ENCODE measurements at places on chromosomes 1 and 21.
A peak's percentile ranks its signal among the peaks of the same experiment; 100 is the strongest.

DNA sequence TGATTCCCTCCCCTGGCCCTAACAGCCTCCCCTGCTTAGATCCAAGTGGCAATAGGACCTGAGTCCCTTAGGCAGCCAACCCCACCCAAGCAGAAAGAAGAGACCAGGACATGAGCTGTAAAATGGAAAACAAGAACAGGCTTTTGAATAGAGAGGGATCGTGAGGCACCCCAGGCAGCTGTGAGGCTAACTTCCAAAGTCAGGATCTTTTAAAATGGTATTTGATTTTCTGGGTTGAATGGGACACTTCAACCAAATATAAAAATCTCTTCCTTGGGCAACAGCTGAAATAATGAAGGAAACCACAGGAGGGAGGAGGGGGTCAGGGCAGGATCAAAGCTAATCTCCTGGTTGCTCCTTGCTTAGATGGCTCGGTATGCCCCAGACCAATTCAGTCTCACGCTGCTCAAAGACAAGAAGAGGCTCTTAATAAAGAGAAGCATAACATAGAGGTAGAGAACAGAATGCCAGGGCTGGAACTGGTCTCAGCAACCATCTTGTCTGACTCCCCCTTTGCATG, 28.6 kb upstream of the AVPR1B start:
- no peak for DNase-seq

- no peak for DNase-seq
These were observed 2.8 kb downstream of the CD48 start for GRCh38 chr1:160708801-160709200.

- no peak for DNase-seq
These were observed 1.6 kb downstream of the LCE2A start for GRCh38 chr1:152699746-152700145.

DNA sequence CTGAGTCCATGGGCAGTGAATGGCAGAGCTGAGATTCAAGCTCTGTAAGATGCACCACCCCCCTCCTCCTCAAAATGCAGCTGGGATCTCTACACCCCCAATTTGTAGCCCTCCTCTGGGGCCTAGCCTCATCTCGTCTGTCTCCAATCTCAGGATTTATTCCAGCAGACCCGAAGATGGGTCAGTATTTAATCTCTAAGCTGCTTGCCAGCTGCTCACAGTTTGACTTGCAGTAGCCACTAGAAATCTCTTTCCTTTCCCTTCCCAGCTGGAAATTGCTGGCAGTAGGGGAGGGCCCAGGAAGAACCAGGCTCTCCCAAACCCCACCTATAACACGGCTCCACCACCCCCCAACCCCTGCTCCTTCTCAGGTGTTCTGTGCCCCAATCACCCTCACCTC, 1.5 kb downstream of the LACTBL1 start:
- no peak for DNase-seq

DNA sequence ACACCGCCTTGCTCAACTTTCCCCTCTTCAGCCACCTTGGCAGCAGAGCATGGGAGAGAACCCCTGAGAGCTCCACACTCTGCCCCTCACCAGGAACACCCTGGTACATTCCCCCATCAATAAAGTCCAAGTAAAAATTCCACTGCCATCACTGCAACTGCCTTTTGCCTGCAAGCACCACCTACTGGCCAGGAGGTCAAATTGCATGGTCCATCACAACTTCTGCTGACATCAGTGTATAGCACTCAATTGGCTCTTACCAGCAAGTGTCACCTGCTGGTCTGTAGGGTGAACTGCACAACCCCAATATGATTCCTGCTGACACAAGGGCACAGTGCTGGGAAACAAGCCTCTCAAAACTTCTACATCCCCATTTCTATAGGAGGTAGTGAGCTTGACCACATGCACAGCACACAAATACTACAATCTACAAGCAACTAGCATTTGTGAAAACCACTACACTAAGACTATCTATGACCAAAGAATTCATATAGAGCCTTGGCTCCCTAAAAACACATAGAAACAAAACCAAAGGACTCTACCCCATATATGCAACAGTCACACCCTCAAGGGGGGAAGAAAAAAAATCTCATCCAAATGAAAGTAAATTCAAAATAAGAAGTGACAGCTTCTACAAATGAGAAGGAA, 69.2 kb downstream of the FASLG start:
- no peak for DNase-seq

- no peak for DNase-seq
These were observed 14.9 kb downstream of the SLC1A7 start for GRCh38 chr1:53127546-53127945.

DNA sequence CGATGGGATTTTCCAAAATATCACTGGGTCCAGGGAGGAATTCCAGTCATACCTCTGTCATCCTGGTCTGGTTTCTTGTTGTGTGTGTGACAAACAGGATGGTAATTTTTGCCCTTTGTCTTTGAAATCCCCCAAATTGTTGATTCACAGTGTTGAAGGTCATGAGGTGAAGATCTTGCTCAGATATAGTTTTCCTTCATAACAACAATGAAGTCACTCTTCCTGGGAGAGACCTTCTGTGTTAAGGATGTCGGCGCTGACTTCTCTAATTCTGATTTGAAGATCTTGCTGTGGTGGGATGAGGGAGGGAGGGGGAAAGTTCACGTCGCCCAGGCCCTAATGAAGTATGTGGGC, 32.2 kb upstream of the MPZL1 start:
- DNase-seq: no peak

- DNase-seq: no peak
These were observed 10.0 kb downstream of the TP53BP2 start for GRCh38 chr1:223835754-223836153.

DNA sequence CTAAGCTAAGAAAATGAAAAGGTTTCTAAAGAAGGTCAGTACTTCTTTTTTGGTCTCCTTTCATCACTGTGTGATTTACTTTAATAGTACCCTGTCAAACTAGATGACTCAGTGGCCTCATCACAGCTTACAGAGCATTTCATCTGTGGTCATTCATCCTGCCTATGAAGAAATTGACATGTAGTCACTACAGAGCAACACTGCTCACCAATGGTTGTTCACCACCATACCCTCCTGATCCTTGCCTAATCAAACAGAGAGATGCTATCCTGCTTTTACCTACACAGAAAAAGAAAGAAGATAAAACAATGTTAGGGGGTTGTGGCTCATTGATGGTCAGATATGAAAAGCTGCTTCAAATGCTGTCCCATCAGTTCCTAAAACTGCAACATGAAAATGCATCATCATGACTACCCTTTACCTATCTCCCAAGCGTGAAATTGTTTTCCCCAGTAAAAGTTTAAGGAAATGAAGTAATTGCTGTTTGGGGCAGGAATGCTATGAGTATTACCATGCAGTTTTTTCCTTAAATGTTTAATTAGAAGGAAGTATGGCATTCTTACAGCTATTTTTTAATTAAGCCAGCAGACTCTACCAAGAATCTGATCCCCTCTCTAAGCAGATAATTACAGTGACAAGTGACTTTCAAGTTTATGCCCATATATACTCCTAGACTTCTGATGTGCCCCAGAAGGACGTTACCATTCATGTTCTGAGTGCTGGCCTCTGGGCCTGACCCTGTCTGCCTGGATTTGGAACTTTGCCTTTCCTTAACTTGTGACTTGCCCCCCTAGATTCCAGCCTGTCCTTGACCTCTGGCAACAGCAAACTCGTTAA, 46.1 kb upstream of the FBXO28 start:
- DNase-seq: no peak

- DNase-seq: no peak
These were observed at the start of gene TNFRSF4 for GRCh38 chr1:1213345-1214265. Gene TNFRSF4 (minus strand): TSS chr1:1214153. CDS start chr1:1214127, 26 bp downstream.

GRCh38 chr1:76048219-76048618, 26.3 kb upstream of the ST6GALNAC3 start:
- no peak for DNase-seq

DNA sequence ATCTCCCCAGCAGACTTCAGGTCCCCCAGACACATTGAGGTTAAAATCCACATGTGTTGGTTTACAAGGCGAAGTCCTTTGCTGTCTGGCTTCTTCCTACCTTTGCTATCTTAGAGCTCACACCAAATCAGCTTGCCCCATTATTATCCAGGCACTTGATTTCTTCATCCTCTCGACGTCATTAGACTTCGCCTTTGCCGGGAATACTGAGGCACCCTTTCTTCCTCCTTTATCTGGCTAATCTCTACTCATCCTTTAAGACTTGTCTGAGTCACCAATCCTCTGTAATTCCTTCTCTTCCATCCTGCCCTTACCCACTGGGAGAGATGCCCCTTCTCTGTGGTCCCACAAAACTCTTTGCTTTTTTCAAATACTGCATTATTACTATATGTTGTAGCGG, 9.2 kb upstream of the XCL2 start:
- DNase-seq: no peak

- DNase-seq: no peak
These were observed 18.0 kb upstream of the ID3 start for GRCh38 chr1:23577056-23578004.

GRCh38 chr1:155471891-155472290, 90.7 kb downstream of the ASH1L start:
- no peak for DNase-seq

DNA sequence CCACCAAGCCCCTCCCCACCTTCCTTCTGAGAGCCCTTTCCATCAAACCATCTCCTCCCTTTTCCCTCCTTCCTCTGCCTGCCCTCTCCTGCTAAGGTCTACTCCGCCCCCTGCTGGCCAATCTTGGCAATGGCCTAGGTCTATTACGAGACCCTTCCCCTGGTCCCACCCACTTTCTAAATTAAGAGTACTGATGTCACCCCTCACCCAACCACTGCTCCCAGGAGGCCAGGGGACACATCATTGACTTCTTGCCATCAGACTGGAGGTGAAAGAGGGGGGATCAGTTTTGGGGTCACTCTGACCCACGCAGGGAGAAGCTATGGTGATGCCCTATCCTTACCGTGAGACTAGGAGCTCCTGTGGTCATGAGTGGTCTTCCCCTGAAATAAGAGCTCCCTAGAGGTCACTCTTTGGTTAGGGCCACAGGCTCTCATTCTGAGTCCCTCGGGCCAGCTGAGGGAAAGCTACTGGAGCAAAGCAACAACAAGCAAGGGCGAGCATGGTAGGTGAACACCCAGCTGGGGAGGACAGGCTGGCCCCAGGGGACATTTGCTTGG, 34.6 kb upstream of the S100A7 start:
- DNase-seq: no peak

DNA sequence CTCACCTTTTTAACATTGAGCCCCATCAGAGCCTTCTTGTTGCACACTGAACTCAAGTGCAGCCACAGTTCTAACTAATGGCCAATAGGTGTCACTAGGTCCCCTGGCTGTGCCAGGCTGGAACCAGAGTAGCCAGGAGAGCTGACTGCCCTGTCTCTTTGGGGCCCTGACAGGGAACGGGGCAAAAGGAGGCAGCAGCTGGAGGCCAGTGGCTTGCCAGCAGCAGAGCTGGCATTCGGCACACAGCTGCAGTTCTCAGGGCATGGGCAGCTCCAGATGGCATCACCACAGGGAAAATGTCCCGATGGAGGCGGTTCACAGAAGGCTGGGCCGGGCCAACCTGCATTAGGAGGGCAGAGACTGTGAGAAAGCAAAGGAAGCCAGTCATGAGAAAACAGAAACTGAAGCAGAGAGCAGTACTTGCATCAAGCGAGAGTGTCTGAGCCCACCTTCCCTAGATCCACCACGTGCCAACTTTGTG, 188.6 kb downstream of the FCRL5 start:
- DNase-seq: peak; percentile 28

DNA sequence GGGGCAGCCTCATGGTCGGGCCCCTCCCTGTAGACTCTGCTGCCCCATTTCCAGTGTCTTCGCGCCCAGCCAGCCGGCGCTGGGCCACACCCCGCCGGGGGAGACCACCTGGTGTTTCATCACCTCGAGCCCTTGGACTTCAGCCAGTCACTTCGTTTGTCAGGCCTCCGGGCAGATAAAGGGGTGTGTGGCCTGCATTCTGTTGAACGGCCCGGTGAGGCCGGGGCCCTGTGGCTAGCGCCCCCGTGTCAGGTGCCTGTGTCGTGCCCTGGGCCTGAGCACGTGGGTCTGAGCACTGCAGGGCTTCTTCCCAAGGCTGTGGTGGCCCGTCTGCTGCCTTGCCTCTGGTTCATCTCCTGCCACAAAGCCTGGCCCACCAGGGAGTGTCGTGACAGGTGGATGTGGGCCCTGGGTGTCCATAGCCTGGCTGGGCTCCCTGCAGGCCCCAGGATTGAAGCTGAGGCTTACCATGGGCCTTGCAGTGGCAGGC, 65.2 kb upstream of the DIP2A start:
- DNase-seq: no peak

- DNase-seq: peak; percentile 20
These were observed 36.7 kb upstream of the FAM163A start for GRCh38 chr1:179706339-179706941.

GRCh38 chr1:37292789-37293188, 181.6 kb upstream of the ZC3H12A start:
- no peak for DNase-seq

GRCh38 chr1:108141621-108142020, 58.5 kb downstream of the SLC25A24 start:
- DNase-seq: no peak

DNA sequence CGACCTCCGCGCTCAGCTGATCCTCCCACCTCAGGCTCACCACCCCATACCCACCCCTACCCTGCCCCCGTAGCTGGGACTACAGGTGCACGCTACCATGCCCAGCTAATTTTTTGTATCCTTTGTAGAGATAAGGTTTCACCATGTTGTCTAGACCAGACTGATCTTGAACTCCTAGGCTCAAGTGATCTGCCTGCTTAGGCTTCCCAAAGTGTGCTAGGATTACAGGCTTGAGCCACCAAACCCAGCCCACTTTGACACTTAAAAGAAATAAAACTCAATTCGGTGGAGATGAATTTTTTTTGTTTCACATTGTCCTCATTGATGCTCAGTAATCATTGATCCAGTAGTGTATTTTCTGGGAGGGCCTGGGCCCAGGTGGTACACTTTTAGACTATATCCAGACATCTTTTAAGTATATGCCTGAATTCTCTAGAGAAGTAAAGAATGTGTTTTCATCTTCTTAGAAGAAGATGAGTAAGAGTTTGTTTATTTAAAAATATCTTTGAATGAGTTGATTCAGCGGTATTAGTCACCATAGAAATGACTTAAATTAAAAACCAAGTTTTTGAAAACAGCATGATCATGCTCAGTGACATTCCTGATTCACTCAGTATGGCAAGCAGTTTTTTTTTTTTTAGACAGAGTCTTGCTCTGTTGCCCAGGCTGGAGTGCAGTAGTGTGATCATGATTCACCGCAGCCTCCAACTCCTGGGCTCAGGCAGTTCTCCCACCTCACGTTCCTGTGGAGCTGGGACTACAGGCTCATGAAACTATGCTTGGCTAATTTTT, 57.8 kb downstream of the EPB41 start:
- no peak for DNase-seq

GRCh38 chr1:53254011-53254640, 15.8 kb upstream of the MAGOH start:
- DNase-seq: no peak

DNA sequence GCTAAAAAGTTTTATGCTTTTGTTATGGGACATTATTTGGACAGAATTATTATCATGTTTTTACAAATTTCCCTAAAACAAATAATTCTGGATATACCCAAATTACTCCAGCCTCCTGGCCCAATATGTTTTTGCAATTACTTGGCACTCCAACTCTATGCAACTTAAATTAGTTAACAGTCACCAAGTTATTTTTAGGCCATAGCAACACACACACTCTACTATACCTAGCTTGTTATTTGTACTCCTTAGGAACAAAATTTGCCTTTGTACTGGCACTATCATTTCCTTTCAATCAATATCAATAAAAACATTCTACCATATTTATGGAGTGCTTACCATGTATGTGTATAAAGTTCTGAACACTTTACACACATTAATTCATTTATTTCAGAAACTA, 7.7 kb downstream of the DUSP10 start:
- no peak for DNase-seq
